ENCODE measurements at places on chromosomes 2 and 18.

DNA sequence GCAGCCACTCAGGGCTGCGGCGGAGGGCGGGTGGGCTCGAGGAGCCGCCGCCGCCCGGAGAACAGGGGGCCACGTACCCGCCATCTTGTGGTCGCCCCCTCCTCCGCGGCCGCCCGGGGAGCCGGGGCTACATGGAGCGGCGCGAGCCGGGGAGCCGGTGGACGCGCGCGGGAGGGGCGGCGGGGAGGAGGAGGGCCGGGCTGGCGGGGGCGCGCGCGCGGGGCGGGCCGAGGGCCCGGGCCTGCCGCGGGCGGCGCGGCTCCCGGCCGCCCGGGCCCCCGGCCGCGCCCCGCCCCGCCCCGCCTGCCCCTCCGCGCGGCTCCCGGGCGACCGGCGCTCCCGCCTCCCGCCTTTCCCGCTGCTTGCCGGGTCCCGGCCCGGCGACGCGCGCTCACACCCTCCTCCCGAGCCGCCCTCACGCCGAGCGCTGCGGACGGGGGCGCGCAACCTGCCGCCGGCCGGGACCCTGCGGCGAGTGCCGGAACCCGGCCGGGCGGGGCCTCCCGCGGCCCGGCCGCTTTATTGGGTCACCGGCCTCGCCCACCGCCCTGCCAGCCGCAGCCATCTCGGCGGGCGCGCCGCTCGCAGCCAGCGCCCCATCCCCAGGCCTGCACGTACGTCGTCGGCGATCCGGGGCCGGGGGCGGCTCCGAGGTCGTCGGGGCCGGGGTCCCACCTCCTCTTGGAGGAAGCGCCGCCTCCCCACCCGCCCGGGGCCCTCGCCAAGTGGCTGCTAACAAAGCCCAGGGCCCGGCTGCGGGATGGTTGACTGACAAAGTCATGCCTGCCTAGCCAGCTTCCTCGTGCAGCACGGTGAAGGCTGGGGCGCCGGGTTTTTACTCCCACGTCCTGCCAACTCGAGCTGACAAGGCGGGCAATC lies at the start of gene PPP4R1:
Gene PPP4R1, minus strand, starts transcription at position 159 of the 879 bp plus-strand sequence. Its CDS starts 75 bp downstream, at position 84.
- no peak for DNase-seq

DNA sequence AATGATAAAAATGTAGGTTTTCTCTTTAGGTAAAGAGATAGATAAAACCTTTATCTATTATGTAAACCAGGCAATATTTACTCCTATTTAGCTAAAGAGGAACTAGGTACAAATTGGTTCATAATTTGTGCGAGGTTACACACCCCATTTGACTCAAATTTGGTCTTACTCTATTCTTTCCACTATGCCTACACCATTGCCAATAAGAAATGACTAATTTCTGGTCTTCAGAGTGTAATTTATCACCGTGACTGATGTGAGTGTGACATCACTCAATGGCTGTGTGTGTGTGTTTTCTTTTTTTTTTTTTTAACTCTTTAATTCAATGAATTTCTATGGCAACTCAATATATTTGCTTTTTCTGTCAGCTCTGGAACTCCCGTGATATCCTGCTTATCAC lies 955.8 kb downstream of the TDRD15 start:
- no peak for DNase-seq

DNA sequence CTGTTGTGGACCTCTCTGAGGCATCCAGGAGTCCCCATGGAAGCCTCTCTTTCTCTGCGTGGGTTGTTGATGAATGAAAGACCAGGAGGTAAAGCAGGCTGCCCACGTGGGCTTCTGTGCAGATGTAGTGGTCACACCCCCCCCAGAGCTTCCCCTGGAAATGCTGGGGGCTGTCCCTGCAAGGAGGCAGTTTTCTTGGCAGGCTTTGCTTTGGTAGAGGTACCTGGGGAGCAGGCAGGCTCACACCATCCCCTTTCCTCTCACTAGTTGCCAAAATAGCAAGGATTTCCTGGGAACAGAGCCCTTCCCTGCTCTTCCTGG lies 97.6 kb upstream of the MAP3K20 start:
- DNase-seq: no peak

- no peak for DNase-seq
Measured at GRCh38 chr2:122136056-122136455, 380.6 kb downstream of the TSN start.

DNA sequence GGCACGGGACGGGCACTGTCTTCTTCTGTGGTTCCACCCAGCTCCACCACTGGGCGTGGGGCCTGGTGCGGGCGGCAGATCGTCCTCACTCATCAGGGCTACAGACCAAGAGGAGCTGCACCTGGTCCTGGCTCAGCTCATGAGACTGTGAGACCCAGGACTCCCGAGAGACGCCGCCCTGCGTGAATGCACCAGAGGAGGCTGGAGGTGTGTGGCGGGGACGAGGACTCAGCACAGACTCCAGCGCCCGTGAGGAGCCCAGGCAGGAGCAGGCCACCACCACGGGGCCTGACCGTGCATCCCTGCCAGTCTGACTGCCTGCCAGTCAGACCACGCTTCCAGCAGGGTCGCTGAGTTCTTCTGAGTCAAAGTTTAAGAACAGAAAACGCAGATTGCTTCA lies 112.5 kb upstream of the SALL3 start:
- DNase-seq: no peak

DNA sequence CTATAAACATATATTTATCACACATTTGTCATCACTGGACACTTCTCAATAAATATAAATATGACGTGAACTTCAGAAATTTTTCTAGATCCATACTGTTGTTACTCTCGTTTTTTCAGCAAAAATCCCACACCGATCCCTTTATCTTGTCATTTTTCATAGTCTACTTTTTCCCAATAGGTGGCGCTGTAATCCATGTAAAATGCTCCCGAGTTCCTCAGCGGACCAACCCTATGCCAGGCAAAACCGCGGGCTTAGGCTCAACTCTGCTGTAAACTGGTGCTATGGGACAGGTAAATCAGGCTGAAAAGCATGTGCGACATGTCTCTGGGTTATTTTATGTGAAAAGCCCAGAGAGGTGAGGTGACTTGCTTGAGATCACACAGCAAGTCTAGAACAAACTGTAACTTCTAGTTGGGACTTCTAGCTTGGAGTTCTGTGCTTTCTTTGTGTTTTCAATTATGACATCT lies 104.0 kb downstream of the COBLL1 start:
- peak; percentile 10 for DNase-seq

DNA sequence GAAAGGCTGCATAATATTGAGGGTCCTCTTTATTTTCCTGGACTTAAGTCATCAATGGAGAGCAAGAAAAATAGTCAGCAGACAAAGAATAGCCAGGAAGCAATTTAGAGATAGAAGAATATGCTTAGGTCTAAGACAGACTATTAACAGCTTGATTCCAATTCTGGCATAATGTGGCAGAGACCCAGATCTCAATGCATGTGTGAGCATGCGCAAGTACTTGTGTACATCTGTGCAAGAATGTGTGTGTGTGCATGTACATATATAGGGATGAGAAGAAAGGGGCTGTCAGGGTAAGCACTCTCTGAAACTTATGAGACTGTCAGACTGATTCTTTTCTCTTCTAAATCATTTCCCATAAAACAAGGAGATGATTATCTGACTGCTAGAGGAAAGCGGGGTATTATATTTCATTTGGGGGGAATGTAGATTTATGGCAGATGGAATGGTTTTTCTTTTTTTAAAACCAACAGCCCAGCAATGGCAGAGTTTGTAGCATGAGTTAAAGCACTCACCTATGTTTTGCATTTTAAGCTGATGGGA lies 381.3 kb upstream of the SPRED2 start:
- no peak for DNase-seq

GRCh38 chr2:39497082-39497801 lies 60.2 kb upstream of the MAP4K3 start:
- DNase-seq: no peak

- no peak for DNase-seq
Measured at GRCh38 chr18:5571666-5572065, 27.9 kb upstream of the EPB41L3 start.
